ENCODE measurements at places on chromosomes 6 and 20.

DNA sequence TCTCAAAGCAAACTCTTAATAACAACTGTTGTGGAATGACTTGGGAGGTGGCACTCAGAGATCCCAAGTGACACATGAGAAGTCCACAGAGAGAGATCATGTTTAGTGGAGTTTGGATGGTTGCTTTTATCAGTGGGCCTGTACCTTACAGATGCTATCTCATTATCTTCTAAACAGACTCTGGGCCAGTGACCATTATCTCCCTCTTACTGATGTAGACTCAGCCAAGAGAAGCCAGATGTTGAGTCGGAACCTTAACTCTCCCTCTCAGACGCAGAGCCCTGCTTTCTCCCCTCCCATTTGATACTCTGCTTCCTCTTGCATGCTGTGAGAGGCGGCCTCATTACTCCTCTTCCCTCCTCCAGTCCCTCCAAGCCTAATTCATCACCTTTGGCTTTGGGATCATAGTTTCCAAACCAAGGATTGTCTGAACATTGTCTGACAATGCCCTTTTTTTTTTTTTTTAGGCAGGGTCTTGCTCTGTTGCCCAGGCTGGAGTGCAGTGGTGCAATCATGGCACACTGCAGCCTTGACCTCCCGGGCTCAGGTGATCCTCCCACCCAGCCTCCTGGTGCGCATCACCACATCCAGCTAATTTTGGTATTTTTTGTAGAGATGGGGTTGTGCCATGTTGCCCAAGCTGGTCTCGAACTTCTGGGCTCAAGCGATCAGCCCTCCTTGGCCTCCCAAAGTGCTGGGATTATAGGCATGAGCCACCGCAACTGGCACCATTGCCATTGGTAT, 4.5 kb upstream of the DDR1 start:
- DNase-seq: no peak

DNA sequence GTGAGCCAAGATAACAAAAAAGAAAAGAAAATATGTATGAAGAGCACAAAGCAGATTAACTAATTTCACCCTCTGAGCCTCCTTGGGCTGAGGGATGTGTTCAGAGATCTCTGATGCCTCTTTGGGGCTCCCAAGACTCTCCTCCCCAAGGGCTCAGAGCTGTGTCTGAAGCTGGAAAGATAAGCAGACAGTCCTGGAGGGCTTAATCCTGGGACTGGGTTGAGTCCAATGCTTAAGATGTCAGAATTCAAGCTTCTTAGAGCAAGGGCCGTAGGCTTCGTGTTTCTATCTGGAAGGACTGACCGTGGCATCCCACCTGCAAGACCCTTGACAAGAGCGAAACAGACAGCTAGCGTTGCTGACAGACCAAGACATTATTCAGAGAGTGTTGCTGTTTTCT, 229.0 kb downstream of the ZMYND8 start:
- no peak for DNase-seq

DNA sequence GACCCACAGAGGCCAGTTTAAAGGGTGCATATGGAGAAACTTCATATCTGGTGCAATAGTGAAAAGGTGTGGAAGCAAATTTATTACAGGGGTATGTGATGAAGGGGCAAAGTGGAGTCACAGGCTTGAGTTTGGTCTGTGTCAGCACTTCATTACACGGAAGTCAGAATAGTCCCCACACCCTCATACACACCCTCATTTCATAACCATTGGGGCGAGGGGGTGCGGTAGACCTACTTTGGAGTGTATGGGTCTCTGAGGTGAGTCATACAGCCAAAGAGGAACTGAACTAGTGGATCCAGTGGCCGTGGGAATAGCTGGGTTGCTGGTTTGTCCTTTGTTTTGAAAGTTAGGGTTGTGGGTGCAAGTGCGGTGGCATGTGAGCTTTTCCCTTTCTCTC, 3.3 kb downstream of the TM9SF4 start:
- peak; percentile 98 for DNase-seq

DNA sequence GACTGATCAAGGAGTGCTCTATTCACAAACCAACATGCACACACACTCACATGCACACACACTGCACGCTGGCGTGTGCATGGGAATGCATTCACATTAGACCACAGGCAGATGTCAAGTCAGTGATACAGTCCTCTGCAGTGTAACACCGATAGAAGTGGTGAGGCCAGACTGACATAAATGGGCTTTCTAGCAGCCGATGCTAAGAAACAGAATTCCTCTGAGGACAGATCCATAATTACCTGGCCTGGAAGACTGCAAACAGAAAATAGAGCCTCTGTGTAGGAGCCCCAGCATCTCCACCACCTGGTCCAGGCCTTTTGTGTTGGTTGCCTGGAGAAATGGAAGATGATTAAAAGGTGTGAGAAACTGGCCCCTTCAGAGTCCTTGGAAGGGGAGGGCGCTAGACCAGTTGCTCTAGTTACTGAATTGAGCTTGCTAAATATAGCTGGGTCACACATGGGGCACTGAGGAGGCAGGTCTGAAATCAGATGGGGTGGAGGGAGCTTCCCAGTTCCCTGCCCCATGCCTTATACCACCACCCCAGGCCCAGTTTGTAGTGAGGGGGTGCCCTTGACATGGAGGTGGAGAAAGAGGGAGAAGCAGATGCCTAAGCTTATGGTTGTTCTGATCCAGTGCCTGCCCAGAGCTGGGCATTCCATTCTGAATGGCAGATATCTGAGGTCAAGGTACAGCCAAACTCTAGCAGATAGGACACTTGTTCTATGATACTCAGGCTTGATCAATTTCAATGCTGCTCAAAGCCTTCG, 233.8 kb downstream of the LRFN2 start:
- no peak for DNase-seq

DNA sequence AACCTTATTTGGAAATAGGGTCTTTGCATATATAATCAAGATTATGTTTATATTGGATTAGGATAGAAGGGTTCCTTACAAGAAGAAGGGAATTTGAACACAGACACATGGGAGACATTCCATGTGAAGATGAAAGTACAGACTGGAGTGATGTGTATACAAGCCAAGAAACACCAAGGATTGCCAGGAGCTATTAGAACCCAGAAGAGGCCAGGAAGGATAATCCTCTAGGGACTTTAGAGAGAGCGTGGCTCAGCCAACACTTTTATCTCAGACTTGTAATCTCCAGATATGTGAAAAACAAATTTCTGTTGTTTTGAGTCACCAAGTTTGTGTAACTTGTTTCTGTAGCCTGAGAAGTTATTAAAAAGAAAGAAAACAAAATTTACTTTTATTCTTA, 1173.9 kb upstream of the CITED2 start:
- no peak for DNase-seq

- DNase-seq: no peak
Measured at GRCh38 chr6:80098392-80098791, 8.1 kb upstream of the BCKDHB start.

All from suppressor macrophage treated with lipopolysaccharide for 4 hours (primary cell).